ENCODE measurements at places on chromosomes 2 and 18. TPM values are rescaled to one million over a fixed set of nuclear protein-coding genes. Genes with fewer than 3 reads are reported as not detected.

- H3K27me3 ChIP-seq = peaks cover 67% of the 10 kb centered on the region
- no peak overlapping the region for H3K27ac ChIP-seq
- peaks cover 9% of the 10 kb centered on the region for H3K4me1 ChIP-seq
- DNase-seq = peak; percentile 27
- no peaks in the 10 kb centered on the region for H3K36me3 ChIP-seq
Measured at GRCh38 chr2:112137516-112138158, 548 bp upstream of the FBLN7 start.

DNA sequence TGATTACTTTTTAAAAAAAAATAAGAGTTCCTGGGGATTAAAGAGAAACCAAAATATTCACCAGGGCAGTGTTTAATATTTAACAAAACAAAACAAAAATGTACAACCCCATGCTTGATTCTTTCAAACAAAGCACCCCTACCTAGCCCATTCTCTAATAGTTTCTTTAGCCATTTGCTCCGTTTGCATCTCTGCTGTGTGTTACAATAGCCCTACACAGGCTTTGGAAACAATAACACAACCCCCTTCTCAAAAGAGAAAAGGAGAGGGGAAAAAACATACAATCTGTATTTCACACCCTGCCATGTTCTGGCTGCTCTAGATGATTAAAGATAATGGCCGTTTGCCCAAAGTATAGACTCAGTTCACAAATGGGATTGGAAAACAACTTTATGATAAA, 302.9 kb downstream of the CPS1 start:
- H3K4me1 ChIP-seq = peaks cover 42% of the 10 kb centered on the region
- no peaks in the 10 kb centered on the region for H3K27me3 ChIP-seq
- H3K27ac ChIP-seq = no peak overlapping the region
- no peaks in the 10 kb centered on the region for H3K36me3 ChIP-seq
- H3K4me3 ChIP-seq = no peak overlapping the region
- DNase-seq = no peak

DNA sequence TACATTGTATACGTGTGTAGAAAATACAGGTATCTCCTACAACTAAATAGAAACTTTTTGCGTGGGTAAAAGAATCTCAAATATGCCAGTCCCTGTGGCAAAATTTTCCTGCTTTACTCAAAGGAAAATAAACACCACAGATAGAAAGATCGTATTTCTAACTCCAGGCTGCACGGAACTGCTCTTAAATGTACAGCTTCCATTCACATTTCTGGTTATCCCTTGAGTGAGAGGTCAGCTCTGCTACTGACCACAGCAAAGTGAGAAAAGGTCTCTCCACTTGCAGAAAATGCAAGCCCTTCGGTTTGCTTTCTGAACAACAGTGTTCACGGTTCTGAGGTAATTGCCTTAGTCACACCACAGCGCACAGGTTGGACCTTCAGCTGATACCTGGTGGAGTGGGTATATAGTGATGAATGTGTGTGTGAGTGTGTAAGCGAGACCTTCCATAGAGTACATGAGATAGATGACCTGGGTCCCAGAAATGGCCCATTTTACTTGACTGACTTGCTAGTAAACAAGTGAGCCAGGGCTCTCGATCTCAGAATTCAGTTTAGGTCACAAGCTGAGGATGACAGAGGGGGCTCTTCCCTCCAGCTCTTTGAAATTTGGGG, 52.1 kb downstream of the ALPK2 start:
- H3K36me3 ChIP-seq = no peaks in the 10 kb centered on the region
- H3K4me3 ChIP-seq = no peak overlapping the region
- DNase-seq = no peak

CCDC148 gene
- polyA plus RNA-seq = 1.3 TPM

GRCh38 chr2:181955010-181955409, 30.6 kb upstream of the PPP1R1C start:
- no peak overlapping the region for H3K4me3 ChIP-seq
- H3K36me3 ChIP-seq = no peaks in the 10 kb centered on the region
- H3K27ac ChIP-seq = no peak overlapping the region
- DNase-seq = no peak

DNA sequence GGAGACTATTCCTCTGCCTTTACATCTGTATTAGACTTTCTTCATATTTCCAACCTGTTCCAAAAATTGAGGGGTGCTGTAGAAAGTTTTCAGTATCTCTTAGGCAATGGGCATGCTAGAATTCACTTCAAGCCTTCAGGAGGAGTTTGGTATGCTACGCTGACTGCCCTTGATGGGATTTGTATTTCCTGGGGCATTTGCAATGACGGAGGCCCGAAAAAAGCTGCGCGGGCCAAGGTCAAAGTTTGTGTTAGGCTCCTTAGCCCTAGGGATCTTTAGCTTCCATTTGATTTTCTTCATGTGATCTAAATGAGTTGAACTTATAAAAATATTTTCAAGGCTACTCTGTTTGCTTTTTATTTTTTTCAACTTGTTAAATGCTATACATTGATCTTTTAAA, 5.1 kb downstream of the CPS1 start:
- no peak overlapping the region for H3K4me3 ChIP-seq
- H3K27me3 ChIP-seq = no peaks in the 10 kb centered on the region
- DNase-seq = no peak
- no peaks in the 10 kb centered on the region for H3K36me3 ChIP-seq
- no peak overlapping the region for H3K27ac ChIP-seq
- H3K4me1 ChIP-seq = peaks cover 17% of the 10 kb centered on the region

TTN gene
- 15.7 TPM for polyA plus RNA-seq

- no peaks in the 10 kb centered on the region for H3K27me3 ChIP-seq
- H3K36me3 ChIP-seq = no peaks in the 10 kb centered on the region
- H3K4me3 ChIP-seq = no peak overlapping the region
- no peak overlapping the region for H3K27ac ChIP-seq
Measured at GRCh38 chr2:122193622-122194021, 438.2 kb downstream of the TSN start.

GPR55 gene
- polyA plus RNA-seq = not detected

- H3K4me1 ChIP-seq = 0 out of 2 replicates have a peak, but pooled peaks cover 6% of the 10 kb centered on the region
- H3K36me3 ChIP-seq = peaks cover 8% of the 10 kb centered on the region
- H3K27me3 ChIP-seq = no peaks in the 10 kb centered on the region
- H3K27ac ChIP-seq = no peak overlapping the region
- DNase-seq = peak; percentile 80
- H3K4me3 ChIP-seq = no peak overlapping the region
Measured at GRCh38 chr2:96839293-96839874, 4.4 kb downstream of the ANKRD23 start.

DNA sequence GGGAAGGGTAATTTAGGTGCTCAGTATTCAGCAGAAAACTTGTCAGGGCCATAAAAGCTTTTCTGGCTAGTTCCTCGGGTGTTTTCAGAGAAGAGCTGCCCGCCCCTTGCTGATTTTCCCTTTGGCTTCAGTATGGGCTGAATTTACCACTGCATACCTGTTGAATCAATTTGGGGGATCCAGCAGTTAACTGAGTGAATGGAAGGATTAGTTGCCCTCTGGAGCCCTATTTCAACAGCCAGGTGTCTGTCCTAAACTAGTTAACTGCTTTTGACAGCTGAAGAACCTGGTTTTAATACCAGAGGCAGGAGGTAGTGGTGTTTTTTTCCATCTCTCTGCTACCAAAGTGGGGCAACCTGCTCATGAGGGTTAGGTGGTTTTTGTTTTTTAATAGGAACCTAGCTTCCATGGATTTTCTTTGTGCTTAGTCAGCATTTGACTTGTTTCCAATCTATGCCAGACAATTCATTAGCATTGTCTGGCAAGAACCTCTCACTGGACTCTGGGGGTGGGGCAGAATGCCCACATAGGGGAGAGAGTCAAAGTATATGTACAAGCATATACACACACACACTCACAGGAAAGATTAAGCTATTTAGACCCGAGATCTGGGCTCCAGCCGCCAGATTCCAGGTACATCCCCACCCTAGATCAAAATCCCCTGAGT, 166.5 kb upstream of the SIX3 start:
- H3K4me1 ChIP-seq = peaks cover 78% of the 10 kb centered on the region
- H3K27me3 ChIP-seq = peaks cover 13% of the 10 kb centered on the region
- H3K4me3 ChIP-seq = no peak overlapping the region
- no peaks in the 10 kb centered on the region for H3K36me3 ChIP-seq

DNA sequence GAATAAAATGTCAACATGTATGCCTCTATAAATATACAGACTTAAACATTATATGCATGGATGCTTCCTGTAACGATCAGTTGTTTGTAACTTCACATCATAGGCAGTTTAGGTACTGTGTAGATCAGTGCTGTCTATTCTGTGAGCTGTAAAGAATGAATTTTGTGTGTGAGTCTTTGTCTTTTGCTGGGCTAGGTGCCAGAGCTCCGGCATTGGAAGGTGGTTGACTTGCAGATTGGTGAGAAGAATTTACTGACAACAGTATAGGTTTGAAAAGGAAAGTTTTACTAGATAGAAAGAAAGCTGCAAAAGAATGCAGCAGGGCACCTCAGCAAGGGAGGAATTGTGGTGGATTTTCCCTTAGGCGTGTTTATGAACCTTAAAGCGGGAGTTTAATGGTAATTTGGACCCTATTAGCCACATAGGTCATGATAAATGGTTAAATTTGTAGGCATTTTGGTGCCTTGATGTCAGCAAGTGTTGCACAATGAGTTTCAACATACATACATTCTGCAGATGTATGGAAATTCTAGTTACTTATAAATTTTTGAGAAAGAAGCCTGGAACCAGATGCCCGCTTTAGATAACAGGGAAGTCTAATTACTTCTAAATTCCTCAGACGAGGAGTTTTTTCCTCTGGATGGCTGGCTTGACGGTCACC, 6.7 kb upstream of the QPCT start:
- H3K27ac ChIP-seq = no peak overlapping the region
- DNase-seq = no peak
- no peaks in the 10 kb centered on the region for H3K27me3 ChIP-seq

- no peak overlapping the region for H3K27ac ChIP-seq
- DNase-seq = no peak
- H3K4me3 ChIP-seq = no peak overlapping the region
- no peaks in the 10 kb centered on the region for H3K4me1 ChIP-seq
- no peaks in the 10 kb centered on the region for H3K36me3 ChIP-seq
Measured at GRCh38 chr2:29463181-29463900, 348.1 kb downstream of the CLIP4 start.

GRCh38 chr2:157085522-157085921, 172.0 kb upstream of the GALNT5 start:
- peaks cover 3% of the 10 kb centered on the region for H3K4me1 ChIP-seq
- no peak overlapping the region for H3K4me3 ChIP-seq
- H3K27me3 ChIP-seq = no peaks in the 10 kb centered on the region
- no peak for DNase-seq

DNA sequence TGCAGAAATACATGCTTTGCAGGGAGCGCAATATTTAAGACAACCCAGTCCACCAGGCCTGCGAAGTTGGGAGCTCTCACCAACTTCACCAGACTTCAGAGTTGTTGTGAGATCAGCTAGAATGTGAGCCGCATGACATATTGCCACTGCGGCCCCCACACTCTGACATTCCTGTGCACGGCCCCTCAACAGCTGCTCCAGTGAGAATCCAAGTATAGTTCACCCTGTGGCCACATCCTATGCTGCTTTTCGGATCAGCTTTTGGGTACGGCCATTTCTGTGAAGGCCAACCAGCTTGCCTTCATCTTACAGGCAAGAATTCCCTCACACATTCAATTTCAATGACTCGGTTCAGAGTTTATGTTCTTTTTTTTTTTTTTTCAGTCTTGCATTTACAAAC, 177.8 kb downstream of the SOX11 start:
- no peak overlapping the region for H3K27ac ChIP-seq
- H3K4me1 ChIP-seq = no peaks in the 10 kb centered on the region
- 0 out of 2 replicates have a peak, but pooled peaks cover 2% of the 10 kb centered on the region for H3K36me3 ChIP-seq
- H3K27me3 ChIP-seq = no peaks in the 10 kb centered on the region
- H3K4me3 ChIP-seq = no peak overlapping the region
- no peak for DNase-seq

ZAP70 gene
- polyA plus RNA-seq = not detected

DNA sequence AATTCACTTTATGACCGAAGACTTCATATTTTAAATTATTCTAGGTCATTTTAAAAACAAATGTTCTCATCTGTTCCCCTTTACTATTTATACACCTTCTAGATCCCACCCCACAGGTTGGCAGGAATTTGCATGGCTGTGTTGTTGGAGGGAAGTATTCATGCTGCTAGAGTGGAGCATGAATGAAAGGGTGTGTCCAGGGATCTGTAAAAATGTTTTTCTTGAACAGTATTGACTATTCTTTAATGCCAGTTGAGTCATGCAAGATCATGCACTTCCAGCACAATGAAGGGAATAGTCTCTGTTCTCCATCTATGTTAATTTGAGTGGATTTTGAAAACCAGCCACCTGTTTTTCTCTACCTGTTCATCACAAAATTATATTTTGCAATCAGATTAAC, 52.0 kb upstream of the COL3A1 start:
- H3K4me3 ChIP-seq = no peak overlapping the region
- H3K27me3 ChIP-seq = no peaks in the 10 kb centered on the region

DNA sequence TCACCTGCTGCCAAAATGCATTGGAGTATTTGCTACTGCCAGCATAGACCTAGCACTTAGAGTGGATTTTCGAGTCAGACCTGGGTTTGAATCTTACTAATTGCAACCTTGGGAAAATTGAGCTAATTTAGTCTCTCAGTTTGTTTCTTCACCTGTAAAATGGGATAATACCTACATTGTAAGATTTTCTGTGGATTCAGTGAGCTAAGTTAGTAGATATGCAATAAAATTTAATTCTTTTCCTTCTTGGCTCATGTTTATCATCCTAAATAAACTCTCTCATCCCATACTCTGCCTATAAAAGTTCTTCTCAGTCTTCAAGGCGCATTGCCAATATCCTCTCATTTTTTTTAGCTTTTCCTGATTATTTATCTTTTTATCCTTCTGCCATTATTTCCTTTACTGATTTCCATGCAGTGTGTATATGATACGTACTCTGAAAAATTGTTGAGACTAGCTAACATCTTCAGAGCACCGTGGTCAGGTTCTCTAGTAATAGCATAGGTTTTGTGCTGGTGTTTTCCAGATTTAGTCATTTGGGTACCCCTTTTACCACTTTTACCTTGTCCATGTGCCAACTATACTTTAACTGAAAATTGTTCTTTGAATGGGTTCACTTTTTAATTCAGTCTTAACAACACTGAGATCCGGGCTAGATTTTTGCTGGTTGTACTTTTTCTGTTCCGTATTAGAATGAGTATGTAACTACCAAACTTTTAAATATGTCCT, 7.3 kb downstream of the CEP192 start:
- DNase-seq = no peak
- no peaks in the 10 kb centered on the region for H3K27me3 ChIP-seq
- no peak overlapping the region for H3K4me3 ChIP-seq

DOK6 gene
- 0.21 TPM for polyA plus RNA-seq

TRPM8 gene
- polyA plus RNA-seq = 0.11 TPM

DNA sequence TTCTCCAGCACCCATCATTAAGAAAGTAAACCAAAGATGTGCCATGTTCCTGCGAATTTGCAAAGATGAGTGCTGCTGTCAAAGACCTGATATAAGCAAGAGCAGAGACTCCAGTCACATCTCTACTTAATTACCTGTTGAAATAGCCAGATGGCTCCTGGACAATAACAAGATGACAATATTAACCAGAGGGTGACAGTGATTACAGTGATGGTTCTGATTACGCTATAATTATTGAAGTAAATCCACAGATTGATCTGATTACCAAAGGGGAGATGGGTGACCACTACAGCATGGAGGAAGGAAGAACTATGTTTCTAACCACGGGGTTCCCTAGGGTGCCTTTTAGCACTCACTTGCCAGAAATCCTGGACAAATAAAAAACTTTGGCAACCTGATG, 36.5 kb upstream of the AFF3 start:
- H3K4me1 ChIP-seq = peaks cover 4% of the 10 kb centered on the region
- no peaks in the 10 kb centered on the region for H3K36me3 ChIP-seq
- H3K4me3 ChIP-seq = no peak overlapping the region
- peaks cover 25% of the 10 kb centered on the region for H3K27me3 ChIP-seq
- no peak for DNase-seq

All from GM23338 (cell line).